MV-4-11 (cell line): ENCODE measurements at places on chromosomes 11 and 22.

- DNase-seq: no peak
Measured at GRCh38 chr11:18065572-18065971, 19.5 kb upstream of the TPH1 start.

GRCh38 chr22:31906569-31906968 lies 37.8 kb upstream of the YWHAH start:
- DNase-seq: no peak

GRCh38 chr22:21642584-21643448 lies 714 bp downstream of the SDF2L1 start:
- peak; percentile 58 for DNase-seq

- peak; percentile 85 for DNase-seq
Measured at GRCh38 chr22:26095256-26095956, 73.9 kb upstream of the SEZ6L start.

- DNase-seq: no peak
Measured at GRCh38 chr11:7672276-7672959, 882 bp downstream of the CYB5R2 start.

- DNase-seq: no peak
Measured at GRCh38 chr11:57596266-57596885, 1.1 kb upstream of the SERPING1 start.

- DNase-seq: peak; percentile 38
Measured at GRCh38 chr22:39839917-39840510, 53.5 kb downstream of the ENTHD1 start.

DNA sequence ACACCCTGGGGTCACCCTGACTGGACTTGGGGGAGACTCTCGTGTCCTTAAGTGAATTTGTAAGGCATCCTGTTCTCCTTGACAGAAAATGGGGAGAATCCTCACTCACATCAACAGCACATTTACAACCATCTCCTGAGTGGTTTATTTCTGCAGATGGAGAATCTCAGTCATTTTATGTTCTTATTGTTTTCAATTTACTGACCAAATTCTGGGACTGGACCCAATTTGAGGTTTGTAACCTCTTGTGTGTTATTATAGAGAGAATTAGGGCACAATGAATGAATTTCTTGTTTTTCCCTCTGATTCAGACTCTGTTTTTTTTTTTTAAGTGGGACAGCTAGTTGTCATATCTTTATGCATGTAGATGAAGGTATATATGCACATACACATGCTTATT lies 104.9 kb downstream of the ADAMTS15 start:
- DNase-seq: no peak

DNA sequence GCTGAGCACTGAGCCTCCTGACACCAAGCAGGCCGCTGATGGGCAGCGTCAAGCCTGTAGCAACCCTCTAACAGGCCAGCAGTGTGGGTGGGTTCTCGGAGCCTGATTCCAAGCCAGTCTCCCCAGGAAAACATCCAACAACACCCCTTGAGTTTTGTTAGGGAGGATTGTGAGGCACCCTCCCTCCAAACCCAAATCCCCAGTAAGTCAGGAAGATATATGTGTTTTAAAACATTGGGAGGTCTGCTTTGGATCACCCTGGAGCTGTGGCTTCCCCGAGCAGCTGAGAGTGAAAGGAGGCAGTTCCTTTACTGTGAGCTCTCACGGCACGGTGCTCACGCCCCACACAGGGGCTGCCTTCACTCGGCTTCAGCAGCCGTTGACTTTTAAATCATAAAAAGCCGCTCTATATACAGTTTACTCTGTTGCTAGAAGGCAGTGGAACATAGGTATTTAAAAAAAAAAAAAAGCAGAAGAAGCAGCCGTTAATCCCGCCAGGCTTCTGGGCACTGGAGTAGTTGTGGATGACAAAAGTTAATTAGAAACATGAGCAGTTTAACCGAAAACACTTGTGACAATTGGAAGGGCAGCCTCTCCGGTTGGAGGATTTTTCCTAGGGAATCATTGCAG lies 218.6 kb downstream of the NAV2 start:
- DNase-seq: no peak

GRCh38 chr11:65225279-65226102 lies 36.3 kb upstream of the POLA2 start:
- peak; percentile 52 for DNase-seq

GRCh38 chr11:82683029-82683428 lies 50.6 kb downstream of the FAM181B start:
- no peak for DNase-seq

GRCh38 chr11:134541355-134541754 lies 129.3 kb upstream of the B3GAT1 start:
- no peak for DNase-seq

GRCh38 chr11:79325851-79326250 lies 115.0 kb downstream of the TENM4 start:
- no peak for DNase-seq

- peak; percentile 20 for DNase-seq
Measured at GRCh38 chr22:38952281-38952993, 5.0 kb upstream of the APOBEC3A start.

GRCh38 chr22:41110968-41111367 lies 18.6 kb downstream of the EP300 start:
- DNase-seq: no peak

DNA sequence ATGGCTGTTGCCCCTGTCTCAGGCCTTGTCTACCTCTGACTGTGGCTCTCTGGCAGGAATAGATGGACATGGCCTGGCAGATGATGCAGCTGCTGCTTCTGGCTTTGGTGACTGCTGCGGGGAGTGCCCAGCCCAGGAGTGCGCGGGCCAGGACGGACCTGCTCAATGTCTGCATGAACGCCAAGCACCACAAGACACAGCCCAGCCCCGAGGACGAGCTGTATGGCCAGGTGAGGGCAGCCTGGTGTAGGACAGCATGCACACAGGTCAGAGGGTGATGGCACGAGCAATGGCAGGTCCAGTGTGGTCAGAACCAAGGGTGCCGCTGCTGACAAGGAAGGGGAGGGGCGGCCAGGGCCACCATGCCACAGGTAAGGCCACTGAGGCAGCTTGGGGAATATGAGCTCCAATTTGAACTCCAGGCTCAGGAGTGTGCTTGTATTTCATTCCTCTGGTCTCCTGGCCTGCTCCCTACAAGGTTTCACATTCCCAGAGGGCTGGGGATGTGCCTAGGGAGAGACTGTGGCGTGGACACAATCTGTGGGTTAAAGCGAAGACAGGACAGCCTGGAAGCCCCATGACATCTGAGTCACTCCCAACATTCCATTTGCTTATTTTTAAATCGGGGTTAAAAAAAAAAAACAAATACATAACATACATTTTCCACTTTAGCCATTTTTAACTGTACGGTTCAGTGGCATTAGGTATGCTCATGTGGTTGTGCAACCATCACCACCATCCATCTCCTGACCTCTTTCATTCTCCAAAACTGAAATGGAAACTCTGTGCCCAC lies 562 bp downstream of the FOLR3 start:
- no peak for DNase-seq

DNA sequence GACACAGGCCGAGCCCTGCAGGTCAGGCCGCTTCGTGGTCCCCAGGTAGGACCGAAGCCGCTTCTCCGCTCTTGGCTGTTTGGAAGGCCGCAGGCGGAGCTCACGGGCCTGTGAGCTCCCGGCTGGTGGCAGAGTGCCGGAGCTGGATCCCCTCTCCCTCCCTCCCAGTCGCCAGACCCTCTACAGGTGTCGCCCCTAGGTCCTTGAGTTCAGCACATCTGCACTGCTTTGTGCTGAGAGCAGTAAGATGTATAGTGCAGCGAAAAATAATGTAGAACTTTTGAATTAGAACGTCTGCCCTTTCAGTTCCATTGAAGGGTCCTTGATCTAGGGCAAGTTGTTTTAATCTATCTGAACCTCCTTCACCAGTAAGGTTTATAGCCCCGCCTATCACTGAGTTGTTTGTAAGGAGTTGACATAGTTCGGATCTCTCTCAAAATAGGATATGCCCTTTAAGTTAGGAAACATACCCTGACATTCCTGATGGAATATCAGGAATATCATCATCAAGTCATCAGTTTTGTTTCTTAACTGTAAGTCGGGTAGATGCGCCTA lies 419 bp downstream of the ANKRD49 start:
- no peak for DNase-seq

- DNase-seq: no peak
Measured at GRCh38 chr11:12778240-12778905, 104.2 kb downstream of the TEAD1 start.

- no peak for DNase-seq
Measured at GRCh38 chr11:27869701-27870100, 169.4 kb upstream of the BDNF start.

DNA sequence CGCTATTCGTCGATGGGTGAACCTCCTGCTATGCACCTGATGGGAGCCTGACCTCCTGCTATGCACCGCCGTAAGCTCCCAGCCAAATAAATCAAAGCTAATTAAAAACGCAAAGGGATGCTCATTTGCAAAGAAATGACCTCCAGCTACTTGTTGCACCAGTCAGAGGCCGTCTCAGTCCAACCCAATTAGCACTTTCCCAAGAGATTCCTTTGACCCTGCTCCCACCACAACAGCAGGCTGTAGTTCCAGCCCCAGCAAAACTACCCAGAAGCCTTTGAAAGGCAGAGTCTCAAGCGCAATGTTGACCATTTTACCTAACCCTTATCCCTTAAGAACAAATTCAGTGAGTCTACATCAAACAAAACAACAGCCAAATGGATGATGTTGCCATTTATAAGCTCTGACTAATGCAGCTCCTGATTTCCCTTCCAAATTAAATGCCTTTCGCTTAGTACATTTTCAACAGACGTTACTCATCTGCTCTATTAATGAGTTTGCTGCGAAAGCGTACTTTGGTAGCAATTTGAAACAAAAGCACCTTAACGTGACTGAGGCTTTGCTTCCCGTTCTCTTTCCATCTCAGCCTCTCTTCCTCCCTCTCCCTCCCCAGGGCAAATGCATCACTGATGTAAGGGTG lies 17.2 kb upstream of the BSX start:
- DNase-seq: no peak

- DNase-seq: peak; percentile 39
Measured at GRCh38 chr11:14861680-14862079, 30.4 kb downstream of the CYP2R1 start.

- DNase-seq: no peak
Measured at GRCh38 chr22:41612603-41613306, 8.1 kb downstream of the DESI1 start.

- peak; percentile 58 for DNase-seq
Measured at GRCh38 chr11:6926208-6927029, at the start of gene ZNF215. Gene ZNF215 (plus strand): TSS chr11:6926426. CDS start chr11:6932273, 5,847 bp downstream.

GRCh38 chr22:38397189-38398085 lies 57.6 kb downstream of the KCNJ4 start:
- DNase-seq: peak; percentile 35

DNA sequence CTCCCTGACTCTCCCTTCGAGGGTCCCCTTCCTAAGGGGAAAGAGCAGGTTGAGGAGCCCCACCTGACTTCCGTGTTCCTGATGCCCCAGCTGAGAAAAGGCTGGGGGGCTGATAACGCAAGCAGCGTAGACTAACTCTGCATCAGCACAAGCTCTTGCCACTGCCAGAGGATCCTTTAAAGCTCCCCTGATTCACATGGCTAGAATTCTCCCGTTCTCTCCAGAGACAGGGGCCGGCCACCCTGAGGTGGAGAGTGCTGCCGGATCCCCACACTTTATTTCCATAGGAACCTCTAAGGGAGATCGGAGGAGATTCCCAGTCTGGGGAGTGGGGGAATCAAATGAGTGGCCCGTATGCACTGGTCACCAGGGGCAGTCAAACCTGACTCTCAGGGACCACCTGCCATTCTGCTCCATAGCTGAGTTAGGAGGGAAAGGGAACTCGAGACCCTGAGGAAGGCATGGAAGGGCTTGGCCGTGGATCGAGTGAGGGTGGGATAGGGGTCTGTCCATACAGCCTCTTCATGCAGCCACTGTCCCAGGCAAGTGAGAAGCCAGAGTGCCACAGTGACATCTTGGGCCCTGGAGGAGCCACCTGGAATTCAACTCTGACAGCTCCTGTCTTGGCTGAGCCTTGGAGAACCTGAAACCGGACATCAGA lies 1.4 kb upstream of the VSIG10L2 start:
- no peak for DNase-seq

DNA sequence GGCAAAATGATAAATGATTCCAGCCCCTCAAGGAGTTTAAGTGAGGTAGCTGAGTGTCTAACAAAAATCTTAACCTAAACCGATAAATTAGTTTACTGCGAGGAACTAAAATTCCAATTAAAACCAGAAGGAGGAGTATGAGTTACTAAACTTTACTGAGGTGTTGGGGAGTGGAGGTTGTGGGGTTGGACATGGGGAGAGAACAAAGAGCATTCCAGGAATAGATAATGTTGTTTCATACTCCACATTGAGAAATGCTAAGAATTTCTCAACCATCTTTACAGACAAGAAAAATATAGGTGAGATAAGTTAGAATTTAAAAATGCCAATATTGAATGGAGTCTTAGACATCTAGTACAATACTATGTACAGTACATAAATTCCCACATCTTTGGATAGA lies 488.6 kb downstream of the METTL15 start:
- DNase-seq: no peak

- no peak for DNase-seq
Measured at GRCh38 chr11:108858622-108859021, 193.8 kb downstream of the DDX10 start.

- no peak for DNase-seq
Measured at GRCh38 chr22:24407884-24408283, 19.5 kb upstream of the ADORA2A start.

GRCh38 chr22:46112405-46112804 lies 37.9 kb upstream of the PPARA start:
- DNase-seq: no peak

- no peak for DNase-seq
Measured at GRCh38 chr11:89633135-89633705, 76.9 kb upstream of the TRIM77 start.

GRCh38 chr22:26848244-26848920 lies 191.0 kb downstream of the MIAT start:
- no peak for DNase-seq

GRCh38 chr11:134762248-134763029 lies 350.4 kb upstream of the B3GAT1 start:
- DNase-seq: no peak

DNA sequence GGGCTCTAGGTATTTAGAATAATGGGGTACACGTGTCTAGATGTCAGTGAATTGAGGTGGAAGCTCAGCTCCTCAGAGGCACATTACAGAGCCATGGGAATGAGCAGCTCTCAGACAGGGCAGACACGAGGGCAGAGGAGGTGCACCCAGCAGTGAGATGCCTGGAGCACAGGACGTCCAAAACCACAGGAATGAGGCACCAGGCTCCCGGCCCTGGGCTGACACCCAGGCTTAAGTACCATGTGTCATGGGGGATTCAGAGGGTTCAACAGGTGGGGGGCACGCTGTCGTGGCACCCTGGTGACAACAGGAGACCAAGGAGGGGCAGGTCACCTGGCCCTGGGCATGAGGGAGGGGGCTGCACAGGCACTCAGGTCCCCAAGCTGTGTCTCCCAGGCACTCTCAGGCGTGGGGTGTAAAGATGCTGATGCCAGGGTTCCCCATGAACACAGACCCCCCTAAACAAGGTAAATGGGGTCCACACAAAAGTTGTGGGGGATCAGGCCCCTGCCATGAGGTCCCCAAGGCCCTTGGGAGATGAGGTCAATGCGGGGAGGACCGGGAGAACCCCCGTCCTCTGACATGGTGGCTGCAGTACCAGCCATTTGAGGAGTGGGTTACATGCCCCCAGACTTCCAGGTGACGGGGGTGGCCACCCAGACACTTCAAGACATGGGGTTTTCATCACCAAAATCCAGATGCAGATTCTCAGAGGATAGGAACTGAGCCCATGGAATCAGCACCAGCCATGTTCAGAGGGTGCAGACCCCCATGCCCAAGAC lies 5.6 kb upstream of the SYT8 start:
- no peak for DNase-seq

GRCh38 chr22:49203091-49203858 lies 624.4 kb downstream of the BRD1 start:
- DNase-seq: no peak
